ENCODE measurements at places on chromosomes 16 and 17. TPM values are rescaled to one million over a fixed set of nuclear protein-coding genes. Genes with fewer than 3 reads are reported as not detected.

The SMPD3 gene
- 0.41 TPM for total RNA-seq

The TNFSF12 gene
- 54.6 TPM for total RNA-seq

The C16orf46 gene
- 1.3 TPM for total RNA-seq

The ASPHD1 gene
- total RNA-seq: not detected

The HBQ1 gene
- total RNA-seq: not detected

GRCh38 chr16:31344712-31345111 is 10.3 kb upstream of the ITGAX start:
- H3K4me1 ChIP-seq: no peaks in the 10 kb centered on the region
- H3K36me3 ChIP-seq: no peaks in the 10 kb centered on the region
- no peak for DNase-seq
- no peaks in the 10 kb centered on the region for H3K27me3 ChIP-seq
- H3K4me3 ChIP-seq: no peak overlapping the region
- no peak overlapping the region for H3K27ac ChIP-seq

GRCh38 chr16:70694868-70695218 is 9.0 kb upstream of the MTSS2 start:
- H3K4me1 ChIP-seq: peaks cover 89% of the 10 kb centered on the region
- DNase-seq: no peak
- no peak overlapping the region for H3K4me3 ChIP-seq
- H3K36me3 ChIP-seq: no peaks in the 10 kb centered on the region
- peak overlapping the region; percentile 97 for H3K27ac ChIP-seq

DNA sequence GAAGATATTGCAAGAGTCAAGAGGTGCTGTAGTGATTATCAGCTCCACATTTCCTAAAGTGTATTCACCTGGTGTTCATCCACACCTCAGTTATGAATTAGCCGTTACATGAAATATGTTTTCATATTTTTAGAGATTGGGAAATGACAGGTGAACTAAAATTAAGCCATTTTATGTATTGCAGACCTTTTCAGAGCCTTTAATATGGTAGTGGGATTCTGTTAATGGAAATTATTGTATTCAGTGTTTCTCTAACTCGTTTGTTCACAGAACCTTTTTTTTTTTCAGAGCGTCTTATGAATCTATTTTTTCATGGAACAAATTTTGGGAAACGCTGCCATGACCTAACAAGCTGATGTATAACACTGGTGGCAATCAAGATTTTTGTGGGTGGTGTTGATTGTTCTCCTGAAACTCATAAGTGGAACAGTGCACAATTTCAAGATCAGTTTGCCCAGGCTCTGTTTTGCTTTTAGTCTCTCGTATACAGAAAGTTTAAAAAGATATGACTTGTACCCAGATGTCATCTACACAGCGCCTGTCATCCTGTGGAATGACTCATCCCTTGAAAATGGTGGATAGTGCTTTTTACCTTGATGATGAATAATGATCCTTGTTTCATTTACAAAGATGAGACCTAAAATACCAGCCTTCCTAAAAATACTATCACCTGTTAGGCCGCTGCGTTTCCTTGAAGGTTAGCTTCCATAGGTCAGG is 88.8 kb downstream of the ARHGAP44 start:
- no peaks in the 10 kb centered on the region for H3K36me3 ChIP-seq
- H3K27me3 ChIP-seq: no peaks in the 10 kb centered on the region
- H3K4me1 ChIP-seq: no peaks in the 10 kb centered on the region
- H3K27ac ChIP-seq: no peak overlapping the region
- no peak overlapping the region for H3K4me3 ChIP-seq

DNA sequence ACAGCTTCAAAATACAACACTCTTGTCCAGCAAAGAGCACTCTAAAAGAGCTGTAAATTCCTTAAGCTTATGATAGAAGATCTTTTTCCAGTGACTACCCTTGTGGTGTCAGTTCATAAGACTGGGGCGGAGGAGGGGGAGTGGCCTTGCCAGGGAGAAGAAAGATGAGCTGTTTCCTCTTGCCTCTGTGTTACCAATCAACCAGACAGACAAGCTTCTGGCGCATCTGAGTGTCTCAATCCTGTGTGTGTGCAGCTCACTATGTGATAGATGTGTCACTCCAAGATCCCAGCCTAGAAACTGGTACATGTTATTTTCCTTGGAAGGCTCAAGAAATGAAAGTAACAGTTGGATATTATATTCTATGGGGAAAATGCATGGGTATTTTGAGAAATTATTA is 167.4 kb upstream of the CACNG3 start:
- no peak for DNase-seq
- no peak overlapping the region for H3K4me3 ChIP-seq
- H3K36me3 ChIP-seq: no peaks in the 10 kb centered on the region
- H3K4me1 ChIP-seq: no peaks in the 10 kb centered on the region

- no peaks in the 10 kb centered on the region for H3K36me3 ChIP-seq
- DNase-seq: no peak
- no peaks in the 10 kb centered on the region for H3K27me3 ChIP-seq
- peaks cover 11% of the 10 kb centered on the region for H3K4me1 ChIP-seq
- no peak overlapping the region for H3K27ac ChIP-seq
Measured at GRCh38 chr16:75494661-75495075, 573 bp downstream of the CHST6 start.

GRCh38 chr17:81333616-81334368 is 38.7 kb upstream of the SLC38A10 start:
- peaks cover 12% of the 10 kb centered on the region for H3K4me1 ChIP-seq
- H3K36me3 ChIP-seq: no peaks in the 10 kb centered on the region
- no peak for DNase-seq
- no peak overlapping the region for H3K27ac ChIP-seq
- no peaks in the 10 kb centered on the region for H3K27me3 ChIP-seq
- no peak overlapping the region for H3K4me3 ChIP-seq

GRCh38 chr17:55648086-55648485 is 74.6 kb downstream of the TMEM100 start:
- no peak overlapping the region for H3K27ac ChIP-seq
- H3K36me3 ChIP-seq: no peaks in the 10 kb centered on the region
- DNase-seq: no peak
- H3K4me3 ChIP-seq: no peak overlapping the region
- H3K27me3 ChIP-seq: no peaks in the 10 kb centered on the region
- H3K4me1 ChIP-seq: no peaks in the 10 kb centered on the region

GRCh38 chr17:39701012-39701783 is 1.3 kb downstream of the ERBB2 start:
- peaks cover 11% of the 10 kb centered on the region for H3K4me1 ChIP-seq
- H3K27ac ChIP-seq: peak overlapping the region; percentile 88
- no peak for DNase-seq
- peak overlapping the region; percentile 87 for H3K4me3 ChIP-seq

- peak overlapping the region; percentile 99 for H3K27ac ChIP-seq
- peaks cover 47% of the 10 kb centered on the region for H3K4me1 ChIP-seq
- H3K27me3 ChIP-seq: no peaks in the 10 kb centered on the region
- peaks cover 7% of the 10 kb centered on the region for H3K36me3 ChIP-seq
- H3K4me3 ChIP-seq: peak overlapping the region; percentile 78
Measured at GRCh38 chr17:75876190-75876937, 2.0 kb downstream of the TRIM47 start.

DNA sequence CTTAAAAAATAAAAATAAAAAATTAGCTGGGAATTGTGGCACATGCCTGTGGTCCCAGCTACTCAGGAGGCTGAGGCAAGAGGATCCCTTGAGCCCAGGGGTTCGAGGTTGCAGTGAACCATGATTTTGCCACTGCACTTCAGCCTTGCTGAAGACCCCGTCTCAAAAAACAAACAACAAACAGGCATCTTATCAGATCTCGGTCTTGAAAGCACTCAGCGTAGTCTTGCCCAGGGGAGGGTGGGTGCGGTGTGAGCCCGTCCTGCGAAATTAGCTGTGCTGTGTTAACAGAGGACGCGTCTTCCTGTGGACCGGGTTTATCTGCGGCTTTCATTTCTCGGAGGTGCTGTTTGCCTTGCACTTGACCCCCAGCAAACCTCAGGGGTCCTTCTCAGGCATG is 5.4 kb downstream of the GAA start:
- no peaks in the 10 kb centered on the region for H3K36me3 ChIP-seq
- H3K4me3 ChIP-seq: no peak overlapping the region
- no peak for DNase-seq
- H3K4me1 ChIP-seq: peaks cover 9% of the 10 kb centered on the region
- H3K27ac ChIP-seq: no peak overlapping the region

- no peaks in the 10 kb centered on the region for H3K27me3 ChIP-seq
- H3K4me1 ChIP-seq: no peaks in the 10 kb centered on the region
- H3K4me3 ChIP-seq: no peak overlapping the region
- H3K36me3 ChIP-seq: no peaks in the 10 kb centered on the region
- no peak overlapping the region for H3K27ac ChIP-seq
Measured at GRCh38 chr17:72151565-72152386, 31.0 kb downstream of the SOX9 start.

- peaks cover 46% of the 10 kb centered on the region for H3K4me1 ChIP-seq
- H3K27me3 ChIP-seq: no peaks in the 10 kb centered on the region
- no peaks in the 10 kb centered on the region for H3K36me3 ChIP-seq
- peak; percentile 22 for DNase-seq
Measured at GRCh38 chr17:20066253-20066652, 57.1 kb downstream of the SPECC1 start.

DNA sequence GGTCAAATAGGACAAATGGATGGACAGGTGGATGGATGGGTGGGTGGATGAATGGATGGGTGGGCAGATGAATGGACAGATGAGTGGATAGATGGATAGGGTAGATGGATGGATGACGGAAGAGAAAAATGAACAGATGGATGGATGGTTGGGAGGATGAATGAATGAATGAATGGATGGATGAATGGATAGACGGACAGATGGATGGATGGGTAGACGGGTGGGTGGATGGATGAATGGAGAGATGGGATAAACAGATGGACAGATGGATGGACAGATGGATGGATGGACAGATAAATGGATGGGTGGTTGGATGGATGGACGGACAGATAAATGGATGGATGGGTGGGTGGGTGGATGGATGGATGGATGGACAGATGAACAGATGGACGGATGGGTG is 232.8 kb downstream of the GRIN2A start:
- no peaks in the 10 kb centered on the region for H3K36me3 ChIP-seq
- H3K27me3 ChIP-seq: no peaks in the 10 kb centered on the region
- no peak overlapping the region for H3K4me3 ChIP-seq
- H3K27ac ChIP-seq: no peak overlapping the region
- no peak for DNase-seq

DNA sequence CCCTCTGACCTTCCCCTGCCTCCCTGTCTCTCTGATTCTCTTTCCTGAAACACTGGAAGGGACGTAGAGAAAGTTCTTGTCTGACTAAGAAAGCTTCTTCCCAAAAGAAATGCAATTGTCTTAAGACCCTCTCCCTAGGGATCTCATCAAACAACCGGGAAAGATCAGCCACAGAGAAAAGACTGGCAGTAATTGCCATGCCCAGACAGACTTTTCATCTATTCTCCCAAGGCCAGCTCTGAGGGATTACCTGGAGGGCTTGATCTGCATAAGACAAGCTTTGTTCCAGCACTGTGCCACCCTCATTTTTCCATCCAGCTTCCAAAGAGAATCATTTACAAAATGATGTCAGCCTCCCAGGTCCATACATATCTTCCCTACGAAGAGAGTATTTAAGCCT is 38.8 kb upstream of the HS3ST3A1 start:
- no peaks in the 10 kb centered on the region for H3K36me3 ChIP-seq
- no peak for DNase-seq
- no peaks in the 10 kb centered on the region for H3K27me3 ChIP-seq
- H3K27ac ChIP-seq: no peak overlapping the region
- no peak overlapping the region for H3K4me3 ChIP-seq

DNA sequence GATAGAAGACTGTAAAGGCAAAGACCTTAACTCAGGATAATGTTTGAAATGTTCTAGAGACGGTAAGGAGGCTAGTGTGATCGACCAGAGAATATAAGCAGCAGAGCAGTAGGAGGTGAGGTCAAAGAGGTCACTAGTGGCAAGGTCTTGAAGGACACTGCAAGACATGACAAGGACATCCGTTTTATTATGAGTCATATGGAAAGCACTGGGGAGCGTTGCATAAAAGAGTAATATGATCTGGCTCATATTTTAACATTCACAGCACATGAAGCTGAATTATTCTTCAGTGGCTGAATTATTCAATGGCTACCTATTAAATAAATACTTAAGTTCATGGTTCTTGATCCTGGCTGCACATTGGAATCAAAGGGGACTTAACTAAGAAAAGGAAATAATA is 123.7 kb downstream of the SOX9 start:
- no peaks in the 10 kb centered on the region for H3K36me3 ChIP-seq
- no peaks in the 10 kb centered on the region for H3K27me3 ChIP-seq
- no peak for DNase-seq
- no peak overlapping the region for H3K27ac ChIP-seq
- no peak overlapping the region for H3K4me3 ChIP-seq

All from thoracic aorta (tissue), 2 donors.